ENCODE measurements at places on chromosomes 7 and 10.

GRCh38 chr7:25857376-25858067, 294.5 kb upstream of the NFE2L3 start:
- DNase-seq = peak; percentile 89

GRCh38 chr10:3526727-3527501, 258.1 kb downstream of the KLF6 start:
- no peak for DNase-seq

DNA sequence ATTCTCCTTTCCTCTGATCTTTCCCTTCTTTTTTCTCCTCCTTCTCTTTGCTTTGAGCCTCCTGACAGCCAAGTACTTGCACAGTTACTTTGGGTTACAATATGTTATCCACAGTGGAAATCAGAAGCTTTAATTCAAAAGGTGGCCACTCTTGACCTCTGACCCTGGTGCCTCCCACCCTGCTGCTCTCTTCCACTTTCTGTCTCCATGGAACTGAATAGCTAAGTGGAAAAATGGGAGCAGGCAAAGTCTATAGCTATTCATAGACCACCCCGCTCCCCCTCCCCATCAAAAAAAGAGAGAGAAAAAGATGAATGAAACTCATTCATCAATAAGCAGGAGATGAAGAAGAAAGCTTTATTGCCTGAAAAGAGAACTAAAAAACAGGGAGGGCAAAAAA, 39.4 kb downstream of the PTN start:
- no peak for DNase-seq

- DNase-seq = no peak
Measured at GRCh38 chr10:132535065-132535651, 2.4 kb upstream of the INPP5A start.

DNA sequence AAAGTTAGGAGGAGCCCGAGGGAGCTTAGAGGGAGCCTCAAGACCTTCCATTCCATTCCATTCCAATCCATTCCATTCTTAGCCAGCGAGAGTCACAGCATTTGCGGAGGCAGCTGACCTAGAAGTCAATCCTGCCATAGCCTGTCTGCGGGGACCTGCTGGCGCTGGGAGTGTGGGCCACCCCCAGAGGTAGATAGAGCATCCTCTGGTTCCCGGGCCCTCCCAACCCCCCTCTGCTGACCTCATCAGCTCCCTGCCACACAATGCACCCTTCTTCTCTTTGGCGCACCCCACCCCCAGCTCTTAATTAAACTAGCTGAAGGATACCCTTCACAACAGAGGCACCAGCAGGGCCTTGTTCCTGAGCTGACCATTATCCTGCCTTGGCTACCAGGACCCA, 152.5 kb upstream of the ZMIZ1 start:
- DNase-seq = no peak

DNA sequence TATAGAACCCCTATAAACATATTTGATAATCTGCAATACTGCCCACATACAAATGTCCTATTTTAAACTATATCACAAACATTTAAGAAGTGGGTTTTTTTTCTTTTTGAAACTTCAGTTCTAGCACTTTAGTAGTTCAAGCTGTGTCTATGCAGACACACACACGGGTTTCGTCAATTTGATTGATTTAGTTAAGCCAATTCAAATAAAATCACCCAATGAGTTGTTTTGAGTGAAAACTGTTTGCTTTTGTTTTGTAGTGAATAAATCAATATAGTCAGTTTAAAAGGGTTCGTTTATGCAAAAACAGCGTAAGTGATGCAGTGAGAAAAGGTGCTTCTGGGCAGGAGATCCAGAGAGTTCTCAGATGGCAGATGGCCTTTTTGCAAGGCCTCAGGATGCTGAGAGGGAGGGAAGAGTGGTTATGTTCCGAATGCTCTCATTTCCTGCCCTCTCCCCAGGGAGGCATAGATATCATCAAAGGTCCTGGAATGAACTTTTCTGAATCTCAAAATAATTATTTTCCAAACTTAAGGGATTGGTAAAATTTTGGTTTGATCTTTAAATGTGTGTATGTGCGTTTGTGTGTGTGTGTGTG, 102.7 kb downstream of the AGMO start:
- no peak for DNase-seq
